ENCODE measurements at places on chromosomes 11 and 22.

GRCh38 chr22:38700270-38700788 is 414 bp downstream of the JOSD1 start:
- DNase-seq: peak; percentile 70

- DNase-seq: no peak
These were observed 98.5 kb upstream of the ANO1 start for GRCh38 chr11:69979632-69980031.

DNA sequence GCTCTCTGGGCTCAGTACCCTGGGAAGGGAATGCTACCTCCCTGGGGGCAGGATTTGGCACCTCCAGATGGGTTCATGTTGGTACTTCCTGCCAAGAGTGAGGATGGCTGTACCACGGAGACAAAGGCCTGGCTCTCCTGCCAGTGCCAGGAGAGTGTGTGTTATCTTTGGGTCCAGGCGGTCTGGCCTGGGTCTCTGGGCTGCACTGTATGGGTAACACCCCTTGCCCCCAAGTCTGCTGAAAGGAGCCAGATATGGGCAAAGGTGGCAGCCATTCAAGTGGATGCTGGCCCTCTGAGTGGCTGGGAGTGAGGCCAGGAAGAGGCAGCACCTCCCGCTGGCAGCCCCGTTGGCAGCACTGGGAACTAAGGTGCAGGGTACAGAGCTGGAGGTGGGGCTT is 91.5 kb downstream of the NECTIN1 start:
- DNase-seq: peak; percentile 93

GRCh38 chr11:92702037-92702804 is 267.2 kb upstream of the MTNR1B start:
- no peak for DNase-seq

DNA sequence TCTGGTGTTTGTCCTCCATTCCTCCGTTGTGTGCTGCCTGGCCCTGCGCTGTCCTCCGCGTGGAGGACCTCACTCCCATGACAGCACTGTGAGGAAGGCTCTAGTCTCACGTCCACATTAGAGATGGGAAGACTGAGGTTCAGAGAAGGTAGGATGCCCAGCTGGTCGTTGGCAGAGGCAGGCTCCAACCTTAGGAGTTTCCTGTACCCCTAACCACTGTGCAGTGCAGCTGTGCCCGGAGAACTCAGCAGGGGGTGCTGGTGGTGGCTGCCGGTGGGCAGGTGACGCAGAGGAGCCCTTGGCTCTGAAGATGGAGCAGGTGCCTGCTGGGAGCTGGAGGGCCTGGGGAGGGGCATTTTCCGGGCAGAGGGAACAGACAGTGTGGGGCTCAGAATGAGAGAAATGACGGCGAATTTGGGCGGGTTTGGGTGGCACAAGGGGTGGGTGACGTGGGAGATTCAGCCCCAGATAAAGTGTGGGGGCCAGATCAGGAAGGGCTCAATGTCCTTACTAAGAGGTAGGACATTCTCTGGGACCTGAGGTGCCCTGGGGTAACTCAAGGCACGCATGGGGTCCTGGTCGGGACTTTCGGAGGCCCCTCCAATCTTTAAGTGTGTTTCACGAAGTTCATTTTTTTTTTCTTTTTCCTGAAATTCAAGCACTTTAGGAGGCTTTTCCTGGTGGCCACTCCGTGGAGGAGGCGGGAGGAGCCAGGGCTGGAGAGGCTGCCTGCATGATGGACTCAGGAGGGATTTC is 535.0 kb downstream of the TBC1D22A start:
- no peak for DNase-seq

DNA sequence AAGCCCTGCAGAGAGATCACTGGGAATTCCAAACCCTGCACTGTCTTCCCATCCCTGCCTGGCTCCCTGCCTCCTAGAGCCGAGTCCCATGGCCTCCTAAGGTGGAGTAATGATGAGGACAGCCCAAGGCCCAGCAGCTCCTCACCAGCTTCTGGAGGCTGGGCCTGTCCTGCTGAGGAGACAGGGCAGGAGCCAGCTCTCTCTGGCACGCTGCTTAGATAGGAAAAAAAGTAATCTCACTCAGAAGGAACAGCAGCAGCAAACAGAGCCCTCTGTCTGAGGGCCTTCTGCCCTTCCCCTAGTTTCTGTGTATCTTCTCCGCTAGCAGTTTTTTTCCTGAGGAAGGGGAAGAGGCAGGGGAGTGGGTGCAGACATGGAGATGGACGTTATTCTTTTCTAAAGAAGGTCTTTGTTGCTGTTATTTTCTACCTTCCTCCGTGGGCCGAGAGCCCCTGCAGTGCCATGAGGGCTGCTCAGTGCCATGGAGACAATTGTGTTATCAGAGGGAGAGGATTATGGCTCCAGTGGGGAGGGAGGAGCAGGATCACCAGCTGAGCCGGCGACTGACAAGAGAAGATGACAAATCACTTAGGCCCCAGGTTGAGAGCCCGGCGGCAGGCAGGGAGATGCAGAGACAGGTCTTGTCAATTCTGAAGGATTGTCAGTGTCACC is 315.3 kb downstream of the BUD13 start:
- DNase-seq: no peak
